AG08395 (cell line): ENCODE measurements at places on chromosomes 2 and 18.
A peak's percentile ranks its signal among the peaks of the same experiment; 100 is the strongest.

DNA sequence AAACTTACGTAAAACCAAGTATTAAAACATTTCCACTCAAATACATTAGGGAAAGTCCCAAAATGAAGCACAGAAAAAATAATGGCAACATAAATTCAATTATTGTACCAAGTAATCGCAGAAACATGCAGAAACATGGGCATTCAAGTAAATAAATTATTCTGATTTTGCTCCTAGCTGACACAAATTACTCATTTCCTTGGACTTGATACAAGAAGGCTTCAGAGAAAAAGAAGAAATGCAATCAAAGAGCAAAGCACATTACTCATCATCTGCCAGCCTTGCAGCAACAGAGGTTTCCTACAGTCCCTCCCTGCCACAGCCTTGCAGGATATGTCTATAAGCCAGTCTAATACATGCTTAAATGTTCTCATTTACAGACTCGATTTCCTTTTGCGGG, 439.8 kb upstream of the LYPD1 start:
- peak; percentile 31 for DNase-seq

- DNase-seq: no peak
Measured at GRCh38 chr2:234331566-234331965, 165.3 kb downstream of the ARL4C start.

- no peak for DNase-seq
Measured at GRCh38 chr2:73827018-73827417, 1.7 kb upstream of the STAMBP start.

- DNase-seq: no peak
Measured at GRCh38 chr18:35786365-35787042, 186.0 kb upstream of the RMP24 start.

GRCh38 chr2:215080545-215080944, 57.9 kb downstream of the ABCA12 start:
- DNase-seq: no peak

DNA sequence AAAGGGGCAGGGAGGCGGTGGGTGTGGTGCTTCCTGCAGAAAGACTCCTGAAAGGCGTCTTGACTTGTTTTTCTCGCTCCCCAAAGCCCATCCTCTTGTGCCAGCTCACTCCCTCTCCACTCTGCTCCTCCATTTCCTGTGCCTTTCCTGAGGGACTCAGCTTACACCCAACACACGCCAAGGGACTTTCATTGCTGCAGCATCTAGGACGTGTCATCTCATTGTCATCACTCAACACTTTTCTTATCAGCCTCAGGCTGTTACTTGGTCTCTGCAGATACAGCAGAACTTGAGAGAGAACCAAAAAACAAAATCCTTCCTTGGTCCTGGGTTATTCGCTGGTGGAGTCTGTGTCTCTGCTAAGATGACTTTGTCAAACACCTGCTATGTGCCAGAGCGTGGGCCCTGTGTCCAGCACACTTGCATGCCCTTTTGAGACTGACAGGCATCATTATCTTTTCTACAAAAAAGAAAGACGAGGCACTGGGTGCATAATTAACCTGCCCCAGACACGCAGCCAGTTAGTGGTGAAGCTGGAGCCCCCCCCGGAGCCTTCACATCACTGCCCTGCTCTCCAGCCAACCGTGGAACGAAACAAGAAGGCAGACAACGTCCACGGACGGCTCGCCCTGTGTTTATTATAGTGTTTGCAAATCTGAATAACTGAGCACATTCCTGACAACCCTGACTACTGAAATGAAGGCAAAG, 261.7 kb upstream of the HDAC4 start:
- no peak for DNase-seq

DNA sequence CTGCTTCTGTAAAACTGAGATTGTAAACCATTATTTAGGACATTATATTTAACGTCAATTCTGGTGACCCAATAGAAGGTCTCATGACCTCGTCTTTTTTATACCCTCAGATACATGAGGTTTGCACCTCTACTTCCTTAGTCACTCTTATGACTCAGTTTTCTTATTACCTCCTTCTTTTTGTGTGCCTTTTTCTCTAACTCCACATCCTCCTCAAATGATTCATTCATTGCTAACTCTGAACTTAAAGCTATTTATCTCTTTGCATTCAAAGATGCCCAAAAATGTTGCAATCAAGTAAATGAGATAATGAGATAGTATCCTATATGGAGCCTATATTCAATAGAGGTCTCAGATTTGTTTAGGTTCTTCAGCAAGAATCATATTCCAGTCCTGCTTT, 121.0 kb upstream of the KYNU start:
- no peak for DNase-seq

GRCh38 chr2:234029150-234029733, 21.3 kb upstream of the SPP2 start:
- no peak for DNase-seq

- DNase-seq: no peak
Measured at GRCh38 chr2:129492548-129492947, 486.9 kb upstream of the RAB6C start.

DNA sequence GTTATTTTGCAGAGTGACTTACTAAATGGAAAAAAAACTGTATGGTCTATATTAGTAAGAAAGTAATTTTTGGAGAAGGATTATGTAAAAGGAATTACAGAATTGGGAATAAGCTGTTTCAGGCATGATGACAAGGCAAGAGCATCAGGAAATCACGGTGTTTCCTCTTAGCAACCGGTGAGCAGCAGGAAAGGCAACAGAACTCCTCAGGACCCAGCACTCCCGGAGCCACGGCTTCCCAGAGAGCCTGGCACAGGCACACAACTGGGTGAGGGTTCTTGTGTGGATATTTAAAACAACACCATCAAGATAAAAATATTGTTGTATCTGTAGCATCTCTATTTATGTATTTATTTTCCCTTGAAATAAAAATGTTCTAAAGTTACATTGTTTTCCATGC, 34.4 kb downstream of the CYP27C1 start:
- DNase-seq: no peak

DNA sequence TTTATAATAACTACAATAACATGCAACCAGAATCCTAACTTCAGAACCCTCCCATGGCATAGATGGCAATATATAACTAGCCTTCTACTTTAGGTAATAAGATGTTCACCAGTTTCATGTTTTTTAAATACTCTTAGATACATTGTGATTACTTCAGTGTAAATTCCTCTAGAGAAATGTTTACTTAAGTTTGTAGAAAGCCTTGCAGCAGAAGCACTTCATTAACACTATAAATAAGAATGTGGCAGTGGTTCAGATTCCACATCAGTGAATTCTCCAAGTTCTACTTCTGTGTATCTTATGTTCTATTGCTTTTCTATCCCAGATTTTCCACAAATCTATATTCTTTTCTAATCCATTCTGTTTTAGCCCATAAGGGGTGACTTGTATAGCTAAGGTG, 1.2 kb upstream of the RAD51AP2 start:
- DNase-seq: no peak

- no peak for DNase-seq
Measured at GRCh38 chr2:102660574-102660973, 41.2 kb downstream of the SLC9A2 start.

DNA sequence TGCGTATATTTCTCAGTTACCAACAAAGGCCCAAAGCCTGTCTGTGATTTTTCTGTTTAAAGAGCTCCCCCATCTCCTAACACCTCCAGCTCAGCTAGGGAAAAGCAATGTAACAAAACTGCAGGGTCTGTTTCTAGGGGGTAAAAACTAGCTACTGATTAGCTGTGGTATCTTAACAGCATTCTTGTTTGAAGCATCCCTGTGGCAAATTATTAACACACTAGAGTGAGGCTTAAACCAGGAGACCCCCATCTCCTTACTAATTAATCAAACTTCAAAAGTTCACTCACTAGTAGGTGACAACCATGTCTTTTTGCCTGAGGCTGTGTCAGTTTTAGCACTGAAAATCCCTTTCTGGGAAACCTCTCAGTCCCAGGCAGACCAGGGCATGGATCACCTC, 186.2 kb upstream of the PARD3B start:
- DNase-seq: no peak

DNA sequence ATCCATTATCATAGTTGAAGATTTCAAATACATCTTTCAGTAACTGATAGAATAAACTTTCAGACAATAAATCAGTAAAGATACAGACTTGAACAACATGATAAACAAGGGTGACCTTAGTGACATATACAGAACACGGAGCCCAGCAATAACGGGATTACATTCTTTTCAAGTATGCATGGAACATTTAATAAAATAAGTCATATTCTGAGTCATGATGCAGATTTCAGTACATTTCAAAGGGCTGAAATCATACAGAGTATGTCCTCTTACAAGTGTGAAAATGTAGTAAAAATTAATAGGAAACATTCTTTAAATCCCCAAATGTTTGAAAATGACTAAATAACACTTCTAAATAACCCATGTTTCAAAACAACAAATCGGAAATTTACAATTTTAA, 17.2 kb upstream of the KLHL29 start:
- DNase-seq: no peak

DNA sequence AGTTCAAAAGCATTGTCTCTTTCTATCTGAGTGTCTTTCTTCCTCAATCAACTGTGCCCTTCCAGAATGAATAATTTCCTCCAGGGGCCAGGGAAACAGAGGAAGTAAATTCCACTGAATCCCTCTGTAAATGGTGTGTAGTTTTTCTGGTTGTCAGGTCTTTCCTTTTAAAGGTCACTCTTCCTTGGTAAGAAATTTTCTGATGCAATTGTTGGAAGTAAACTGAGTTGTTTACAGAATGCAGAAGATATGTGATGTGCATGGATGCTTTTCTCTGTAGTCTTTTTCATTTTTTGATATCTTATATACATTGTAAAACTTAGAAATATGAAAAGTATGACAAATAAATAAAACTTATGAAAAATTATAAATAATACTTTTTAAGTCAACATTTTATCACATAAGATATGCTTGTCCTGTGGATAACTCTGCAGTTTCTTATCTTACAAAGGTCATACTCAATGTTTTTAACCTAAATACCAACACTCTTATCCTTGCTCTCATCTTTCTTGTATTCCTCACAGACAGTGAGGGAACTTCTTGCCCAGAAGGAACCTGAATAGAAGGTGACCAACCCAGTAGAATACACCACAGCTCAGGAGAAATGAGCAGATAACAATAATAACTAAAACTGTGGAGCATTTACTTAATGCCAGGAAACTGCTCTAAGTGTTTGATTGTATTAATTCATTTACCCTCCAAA, 234.5 kb downstream of the METTL4 start:
- DNase-seq: no peak

- no peak for DNase-seq
Measured at GRCh38 chr2:128357506-128358370, 39.1 kb upstream of the HS6ST1 start.

- DNase-seq: no peak
Measured at GRCh38 chr2:157122776-157123175, 134.7 kb upstream of the GALNT5 start.

GRCh38 chr2:216897561-216898203, 37.8 kb upstream of the TNP1 start:
- no peak for DNase-seq

DNA sequence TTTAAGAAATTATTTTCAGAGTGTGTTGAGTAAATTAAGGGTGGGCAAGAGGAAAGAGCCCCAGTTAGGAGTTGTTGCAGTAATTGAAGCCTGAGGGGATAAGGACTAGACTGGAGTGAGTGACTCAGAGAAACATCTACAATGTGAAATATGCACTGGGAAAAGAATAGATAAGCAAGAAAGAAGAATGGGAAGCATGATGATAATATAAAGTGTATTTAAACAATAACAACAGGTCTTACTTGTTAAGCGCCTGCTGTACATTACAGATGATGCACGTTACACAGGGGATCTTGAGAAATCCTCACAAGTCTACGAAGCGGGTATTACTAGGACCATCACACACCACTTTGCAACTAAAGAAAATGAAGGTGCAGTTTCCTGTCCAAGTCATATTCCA, 73.6 kb upstream of the STK17B start:
- DNase-seq: no peak

DNA sequence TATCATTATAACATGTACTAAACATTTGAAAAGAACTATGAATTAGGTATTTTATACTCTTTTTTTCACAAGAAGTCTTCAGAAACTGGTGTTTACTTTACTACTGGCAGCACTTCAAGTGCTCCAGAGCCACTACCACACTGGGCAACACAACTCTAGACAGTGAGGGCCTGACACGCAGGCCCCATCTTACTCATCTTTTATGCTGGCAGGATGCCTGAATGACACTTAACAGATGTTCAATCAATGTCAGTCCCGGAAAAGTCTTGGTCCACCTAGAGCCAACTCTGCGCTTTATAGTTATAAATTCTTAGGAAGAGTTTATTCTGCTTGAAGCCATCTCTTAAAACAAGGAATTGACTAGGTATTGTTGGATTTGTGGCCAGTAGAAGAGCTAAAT, 8.7 kb upstream of the WIPF1 start:
- DNase-seq: peak; percentile 85

DNA sequence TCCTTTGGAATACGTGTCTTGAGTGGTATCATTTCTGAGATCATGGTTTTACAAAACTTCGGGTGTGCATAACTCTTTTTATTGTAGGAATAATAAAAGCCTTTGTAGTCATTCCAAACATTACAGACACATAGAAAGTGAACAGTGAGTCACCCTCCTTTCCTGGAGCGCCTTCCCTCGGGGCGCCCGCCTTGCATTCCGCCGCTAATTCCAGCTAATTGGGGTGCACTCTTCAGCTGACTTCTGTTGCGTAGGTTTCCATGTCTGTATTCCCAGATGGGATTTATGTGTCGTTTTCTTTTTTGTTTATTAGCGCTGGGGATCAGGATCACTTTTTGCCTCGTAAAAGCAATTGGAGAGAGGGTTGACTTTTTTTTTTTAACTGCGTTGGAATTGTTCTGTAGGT, 18.7 kb downstream of the SH3BP4 start:
- DNase-seq: no peak

DNA sequence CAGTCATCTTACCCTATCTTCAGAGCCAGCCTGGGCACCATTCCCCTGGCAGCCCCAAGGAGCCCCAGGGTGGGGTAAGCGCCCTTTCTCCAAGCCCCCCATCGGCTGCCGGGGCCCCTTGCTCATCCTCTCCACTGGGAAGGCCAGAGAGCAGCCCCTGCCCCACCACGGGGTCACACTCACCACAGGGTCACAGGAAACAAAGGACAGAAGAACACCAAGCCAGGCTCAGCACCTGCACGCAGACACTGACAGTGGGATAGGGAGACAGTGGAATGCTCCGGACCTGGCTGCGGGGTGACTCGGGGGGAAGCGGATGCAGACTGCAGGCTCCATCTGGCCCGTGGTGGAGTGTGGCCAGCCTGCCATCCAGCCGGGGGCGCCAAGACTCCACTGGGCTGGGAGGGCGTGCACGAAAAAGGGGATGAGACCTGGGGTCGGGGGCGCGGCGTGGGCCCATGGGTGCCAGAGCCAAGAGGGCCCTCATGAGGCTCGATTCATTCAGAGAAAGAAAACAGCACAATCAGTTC, 21.1 kb downstream of the HDAC4 start:
- DNase-seq: no peak

- DNase-seq: no peak
Measured at GRCh38 chr18:24372279-24372872, 25.2 kb downstream of the OSBPL1A start.
